ENCODE measurements at places on chromosomes 16 and 17.

- DNase-seq = no peak
Measured at GRCh38 chr17:56723421-56723820, 110.3 kb downstream of the C17orf67 start.

DNA sequence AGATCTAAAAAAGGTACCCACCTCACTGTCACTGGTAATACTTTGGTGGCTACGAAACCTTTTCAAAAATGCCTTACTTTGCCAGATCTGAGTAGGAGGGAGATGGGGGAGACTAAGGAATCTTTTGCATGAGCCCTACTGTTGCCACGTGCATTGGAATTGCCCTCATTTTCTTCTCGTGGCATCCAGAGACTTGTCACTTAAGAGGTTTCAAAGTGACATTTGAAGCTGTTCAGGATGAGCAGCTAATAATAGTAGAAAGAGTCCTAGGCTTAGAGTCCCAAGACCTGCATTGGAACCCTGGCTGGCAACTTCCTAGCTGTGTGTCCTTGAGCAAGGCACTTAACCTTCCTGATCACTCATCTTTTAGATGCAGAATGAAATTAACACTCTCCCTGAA is 43.5 kb downstream of the GPRC5B start:
- no peak for DNase-seq

DNA sequence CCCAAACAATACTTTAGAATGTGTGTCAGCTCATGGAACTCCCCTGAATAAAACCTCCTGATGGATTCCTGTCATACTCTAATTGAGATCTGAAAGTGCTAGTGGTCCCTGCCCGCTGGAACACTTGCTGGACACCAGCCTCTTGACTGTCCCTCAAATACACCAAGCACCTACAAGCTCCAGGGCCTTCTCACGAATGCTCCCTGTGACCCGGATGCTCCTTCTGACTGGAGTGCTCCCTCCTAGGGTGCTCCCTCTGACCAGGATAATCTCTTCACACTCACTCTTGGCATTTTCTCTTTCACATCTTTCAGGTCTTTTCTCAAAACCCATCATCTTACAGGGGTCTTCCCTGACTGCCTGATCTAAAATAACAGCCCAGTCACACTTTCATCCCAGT is 205.9 kb downstream of the SLC39A11 start:
- no peak for DNase-seq

- no peak for DNase-seq
Measured at GRCh38 chr16:12898551-12898950, 2.8 kb upstream of the SHISA9 start.

GRCh38 chr17:75638893-75639292 is 5.7 kb downstream of the SMIM5 start:
- no peak for DNase-seq

DNA sequence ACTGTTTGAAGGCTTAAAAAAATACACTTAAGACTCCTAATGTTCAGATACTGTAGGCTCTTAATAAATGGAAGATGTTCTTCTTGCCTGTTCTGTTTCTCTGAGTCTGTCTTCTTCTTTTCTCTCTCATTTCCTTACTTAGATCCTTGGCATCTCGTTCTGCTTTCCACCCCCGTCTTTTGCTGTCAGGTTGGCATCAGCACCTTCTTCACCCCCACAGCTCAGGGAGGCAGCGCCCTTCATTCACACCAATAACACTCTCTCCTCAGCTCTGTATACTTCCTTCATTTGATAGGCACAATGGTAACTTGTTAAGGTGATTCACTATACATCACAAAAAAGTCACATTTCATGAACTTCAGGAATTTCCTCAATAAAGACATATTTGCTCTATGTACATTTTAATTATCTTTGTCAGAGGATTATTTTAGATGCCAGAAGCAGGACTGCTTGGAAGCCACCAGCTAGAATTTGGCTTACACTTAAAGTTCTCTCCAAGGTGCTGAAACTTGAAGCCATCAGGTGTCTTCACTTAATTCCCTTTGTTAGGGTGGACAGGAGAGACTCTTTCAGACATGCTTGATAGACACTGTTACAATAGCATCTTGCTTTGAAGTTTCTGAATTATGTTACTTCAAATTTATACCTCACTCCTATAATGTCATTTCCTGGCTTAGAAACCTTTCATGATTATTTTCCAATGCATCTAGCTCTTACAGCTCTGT is 670.1 kb upstream of the C16orf82 start:
- no peak for DNase-seq

DNA sequence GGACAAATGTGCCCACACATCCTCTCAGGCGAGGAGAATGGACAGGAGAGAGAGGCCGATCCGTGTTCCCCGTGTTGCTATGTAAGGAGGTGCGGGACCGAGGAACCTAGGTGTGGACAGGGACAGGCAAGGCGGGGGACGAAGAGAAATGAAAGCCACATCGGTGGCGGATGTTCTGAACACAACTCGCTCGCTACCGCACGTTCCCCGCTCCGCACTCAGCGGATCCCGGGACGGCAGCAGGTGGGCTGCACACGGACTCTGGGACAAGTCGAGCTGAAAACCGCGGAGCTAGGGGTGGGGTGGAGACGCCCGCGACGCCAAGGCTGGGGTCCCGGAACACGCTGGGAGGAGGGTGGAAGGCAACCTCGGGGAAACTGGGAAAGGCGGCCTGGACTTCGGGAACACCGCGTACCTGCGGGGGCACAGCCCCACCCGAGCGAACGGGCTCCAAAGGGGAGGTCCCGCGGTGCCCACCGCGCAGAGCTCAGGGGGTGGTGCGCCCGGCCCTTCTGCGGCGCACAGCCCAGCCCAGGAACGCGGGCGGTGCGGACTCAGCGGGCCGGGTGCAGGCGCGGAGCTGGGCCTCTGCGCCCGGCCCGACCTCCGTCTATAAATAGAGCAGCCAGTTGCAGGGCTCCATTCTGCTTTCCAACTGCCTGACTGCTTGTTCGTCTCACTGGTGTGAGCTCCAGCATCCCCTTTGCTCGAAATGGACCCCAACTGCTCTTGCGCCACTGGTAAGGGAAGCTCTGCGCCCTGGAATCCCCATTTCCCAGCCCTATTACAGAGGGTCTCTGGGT is at the start of gene MT1E:
Gene MT1E (plus strand): TSS at position 642 of the 803 bp plus-strand sequence. CDS start 71 bp downstream, at position 713.
- DNase-seq = peak; percentile 76

DNA sequence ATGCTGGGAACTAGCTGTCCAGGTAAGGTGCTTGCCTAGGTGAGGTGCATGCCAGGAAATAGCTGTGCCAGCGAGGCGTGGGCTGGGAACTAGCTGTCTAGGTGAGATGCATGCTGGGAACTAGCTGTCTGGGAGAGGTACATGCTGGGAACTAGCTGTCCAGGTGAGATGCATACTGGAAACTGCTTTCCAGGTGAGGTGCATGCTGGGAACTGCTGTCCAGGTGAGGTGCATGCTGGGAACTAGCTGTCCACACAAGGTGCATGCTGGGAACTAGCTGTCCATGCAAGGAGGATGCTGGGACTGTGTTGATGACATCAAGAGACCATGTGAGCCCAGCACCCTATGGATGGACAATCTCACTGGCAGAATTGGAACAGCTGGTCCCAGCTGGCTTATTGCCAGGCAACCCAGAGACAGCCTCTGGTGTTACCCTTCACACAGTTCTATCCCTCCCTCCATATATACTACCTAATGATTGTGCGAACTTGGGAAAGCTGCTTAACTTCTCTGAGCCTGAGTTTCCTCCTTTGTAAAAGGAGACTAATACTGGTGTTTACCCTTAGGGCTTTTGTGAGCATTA is 479.9 kb upstream of the RBFOX1 start:
- no peak for DNase-seq
